ENCODE measurements at places on chromosomes 12 and 14.
A peak's percentile ranks its signal among the peaks of the same experiment; 100 is the strongest.

DNA sequence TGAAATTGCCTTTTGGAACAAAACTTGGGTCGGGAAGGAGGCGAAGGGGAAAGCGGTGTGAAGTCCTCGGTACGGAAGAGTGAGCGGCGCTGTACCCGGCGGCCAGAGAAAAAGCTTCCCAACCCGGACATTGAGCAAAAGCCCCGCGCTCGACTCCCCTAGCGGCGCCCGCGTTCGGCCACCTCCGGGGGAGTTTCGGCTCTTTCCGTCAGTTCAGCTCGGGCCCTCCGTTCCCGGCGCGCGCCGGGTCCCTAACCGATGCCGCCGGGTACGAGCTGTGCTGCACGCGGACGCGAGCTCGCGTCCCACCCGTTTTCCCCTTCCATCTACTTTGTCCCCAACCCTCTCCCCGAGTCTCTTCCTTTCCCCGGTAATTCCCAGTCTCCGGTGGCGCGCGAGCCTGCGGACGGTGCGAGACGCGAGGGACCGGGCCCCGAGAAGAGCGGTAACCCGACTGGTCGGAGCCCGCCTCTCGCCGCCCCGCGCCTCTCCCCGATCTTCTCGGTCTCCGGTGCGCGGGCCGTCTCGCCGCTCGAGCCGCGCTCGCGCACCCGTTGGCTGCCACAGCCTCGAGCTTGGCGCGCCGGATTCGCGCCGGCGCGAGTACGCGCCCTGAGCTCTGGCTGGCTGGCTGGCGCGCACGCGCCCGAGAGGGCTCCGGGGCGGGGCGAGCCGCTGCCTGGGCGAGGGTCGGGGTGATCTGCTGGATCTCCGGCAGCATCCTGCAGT lies 446 bp upstream of the SPATS2 start:
- DNase-seq = peak; percentile 96

DNA sequence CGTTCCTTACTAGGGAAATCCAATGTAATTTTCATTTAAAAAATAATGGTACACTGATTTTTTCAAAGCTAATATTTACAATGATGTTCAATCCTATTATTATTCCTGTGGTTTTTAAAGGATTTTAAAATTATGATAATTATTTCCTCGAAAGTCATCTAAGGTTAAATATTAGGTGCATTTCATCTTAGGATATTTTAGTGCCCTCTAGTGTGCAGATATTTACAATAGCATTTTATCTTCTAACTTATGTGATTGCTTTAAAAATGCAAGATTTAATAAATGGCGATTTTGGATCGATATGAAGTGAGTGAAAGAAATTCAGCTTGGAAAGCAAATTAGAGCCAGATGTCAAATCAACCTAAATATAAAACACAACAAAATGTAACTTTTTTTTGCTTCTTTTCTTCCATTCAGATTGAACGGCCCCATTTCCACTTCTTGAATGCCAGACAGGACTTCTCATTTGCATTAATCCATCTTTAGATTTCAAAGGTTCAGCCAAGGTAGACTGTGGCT lies 293.5 kb downstream of the SLC6A15 start:
- peak; percentile 8 for DNase-seq

GRCh38 chr14:56394826-56395530 lies 184.6 kb upstream of the TMEM260 start:
- no peak for DNase-seq

GRCh38 chr14:60970146-60970545 lies 10.7 kb downstream of the TRMT5 start:
- DNase-seq = no peak

DNA sequence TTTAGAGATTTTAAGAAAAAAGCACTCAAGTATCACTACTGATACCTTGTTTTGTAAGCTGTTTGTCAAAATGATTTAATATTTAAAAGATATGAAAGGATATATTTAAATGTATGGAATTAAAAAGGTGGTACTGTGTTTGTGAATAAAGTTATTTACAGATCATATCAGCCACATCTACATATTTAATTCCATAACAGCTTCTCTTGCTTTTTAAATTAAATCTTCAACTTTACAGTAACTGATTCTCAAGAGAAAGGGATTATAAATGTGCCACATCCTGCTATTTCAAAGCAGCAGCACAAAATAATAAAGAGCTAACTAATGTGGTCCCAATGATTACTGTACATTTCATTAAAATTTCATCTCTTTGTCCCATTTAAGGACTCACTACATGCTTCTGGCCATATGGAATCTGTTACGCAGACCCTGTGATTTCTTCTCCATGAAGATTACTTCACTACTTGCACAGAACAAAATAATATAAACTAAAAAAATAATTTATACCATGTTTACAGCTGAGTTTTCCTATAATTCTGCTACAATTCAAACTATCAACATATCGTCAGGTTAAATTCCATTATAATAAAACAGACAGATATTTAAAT lies 117.8 kb downstream of the MED13L start:
- no peak for DNase-seq

GRCh38 chr12:54262403-54262925 lies 17.5 kb downstream of the CBX5 start:
- peak; percentile 58 for DNase-seq
